Progenitor cell of endocrine pancreas (in vitro differentiated cells): ENCODE measurements at places on chromosomes 5 and 9. TPM values are rescaled to one million over a fixed set of nuclear protein-coding genes. Genes with fewer than 3 reads are reported as not detected.
A peak's percentile ranks its signal among the peaks of the same experiment; 100 is the strongest.

GRCh38 chr9:29214690-29215253 lies 1641.5 kb upstream of the C9orf72 start:
- DNase-seq: peak; percentile 15
- no peaks in the 10 kb centered on the region for H3K36me3 ChIP-seq
- H3K27me3 ChIP-seq: peaks cover 66% of the 10 kb centered on the region
- peak overlapping the region; percentile 94 for H3K4me3 ChIP-seq
- peaks cover 29% of the 10 kb centered on the region for H3K4me1 ChIP-seq
- peak overlapping the region; percentile 79 for H3K27ac ChIP-seq

DNA sequence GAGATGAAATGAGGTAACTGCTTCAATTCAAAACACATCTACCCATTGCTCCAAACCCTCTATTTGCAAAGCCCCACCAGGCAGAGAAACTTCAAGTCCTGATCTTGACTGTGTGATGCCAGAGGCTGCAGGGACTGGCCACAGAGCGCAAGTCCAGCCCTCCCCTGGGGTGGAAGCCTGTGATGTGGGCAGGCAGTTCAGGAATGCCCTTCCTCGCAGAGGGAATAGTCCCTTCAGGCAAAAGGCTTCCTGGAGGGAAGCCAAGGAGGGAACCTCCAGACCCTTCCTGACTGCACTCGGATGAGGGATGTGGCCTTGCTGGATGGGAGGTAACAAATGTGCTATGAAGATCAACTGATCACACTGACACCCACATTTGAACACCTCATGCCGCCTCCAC lies 131.2 kb downstream of the SLIT3 start:
- H3K36me3 ChIP-seq: no peaks in the 10 kb centered on the region
- peaks cover 2% of the 10 kb centered on the region for H3K4me1 ChIP-seq
- no peak for DNase-seq
- H3K27me3 ChIP-seq: peaks cover 3% of the 10 kb centered on the region

DNA sequence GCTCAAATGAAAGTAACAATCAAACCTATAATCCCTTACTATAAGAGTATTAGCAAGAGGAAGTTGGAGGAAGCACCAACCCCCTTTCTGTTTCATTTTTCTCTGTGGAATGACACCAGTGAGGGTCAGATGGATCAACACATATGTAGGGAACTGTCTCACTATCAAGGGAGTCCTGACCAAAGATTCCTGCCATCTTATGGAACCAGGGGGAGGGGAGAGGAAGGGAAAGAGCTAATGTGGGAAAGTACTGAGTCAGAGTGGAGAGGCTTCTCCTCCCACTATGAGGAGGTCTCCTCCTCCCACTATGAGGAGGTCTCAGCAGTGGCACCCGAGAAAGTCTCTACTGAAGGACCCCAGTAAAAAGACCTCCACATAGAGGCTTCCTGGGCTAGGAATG lies 73.3 kb upstream of the PCSK1 start:
- H3K27me3 ChIP-seq: peaks cover 3% of the 10 kb centered on the region
- H3K4me1 ChIP-seq: peaks cover 8% of the 10 kb centered on the region
- H3K36me3 ChIP-seq: no peaks in the 10 kb centered on the region

GRCh38 chr5:31783731-31784130 lies 144.8 kb downstream of the PDZD2 start:
- no peak for DNase-seq
- no peaks in the 10 kb centered on the region for H3K27me3 ChIP-seq
- no peaks in the 10 kb centered on the region for H3K36me3 ChIP-seq
- H3K27ac ChIP-seq: no peak overlapping the region
- no peak overlapping the region for H3K4me3 ChIP-seq

Gene CDX1
- total RNA-seq: 0.31 and 0.43 TPM in 2 replicates

Gene SEMA6A
- 89.9 and 105 TPM in 2 replicates for total RNA-seq

DNA sequence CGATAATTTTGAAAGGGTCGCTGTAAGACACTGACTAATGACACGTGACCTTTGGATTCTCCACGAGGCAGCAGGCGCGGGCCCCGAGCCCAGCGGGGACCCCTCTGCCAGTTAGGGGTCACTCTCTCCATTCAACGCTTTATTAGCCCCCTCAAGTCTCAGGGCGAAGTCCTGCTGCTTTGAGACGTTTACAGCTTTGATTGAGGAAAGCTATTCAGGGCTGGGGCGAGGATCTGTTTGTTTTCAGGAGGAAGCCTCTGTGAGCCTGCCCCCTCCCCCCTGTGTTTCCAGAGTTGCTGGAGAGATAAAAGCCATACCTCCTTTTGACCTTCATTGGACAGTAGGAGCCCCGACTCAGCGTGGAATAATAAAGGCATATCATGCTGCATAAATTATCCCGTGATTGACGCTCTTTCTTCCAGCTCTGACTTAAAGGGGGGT lies 31.4 kb upstream of the MSX2 start:
- peaks cover 49% of the 10 kb centered on the region for H3K27me3 ChIP-seq
- H3K4me1 ChIP-seq: peaks cover 36% of the 10 kb centered on the region
- H3K36me3 ChIP-seq: no peaks in the 10 kb centered on the region
- peak overlapping the region; percentile 57 for H3K4me3 ChIP-seq
- no peak overlapping the region for H3K27ac ChIP-seq

DNA sequence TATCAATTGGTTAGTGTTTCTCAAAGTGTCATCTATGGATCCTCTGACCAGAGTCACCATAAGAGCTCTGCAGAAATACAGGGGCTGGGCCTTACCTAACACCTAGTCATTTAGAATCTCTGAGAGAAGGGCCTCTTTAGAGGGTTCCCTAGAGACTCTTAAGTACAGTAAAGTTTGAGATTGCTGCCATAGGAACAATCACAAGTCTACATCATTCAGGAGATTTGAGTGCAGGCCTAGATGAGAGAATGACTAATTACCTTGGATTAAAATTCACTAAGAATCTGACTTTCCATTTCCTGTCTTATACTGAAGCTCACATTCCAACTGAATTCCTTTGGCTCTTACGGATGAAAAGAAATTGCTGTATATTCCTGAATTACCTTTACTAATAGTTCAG lies 182.1 kb upstream of the PTGER4 start:
- no peak overlapping the region for H3K4me3 ChIP-seq
- no peaks in the 10 kb centered on the region for H3K4me1 ChIP-seq
- no peaks in the 10 kb centered on the region for H3K36me3 ChIP-seq
- no peak for DNase-seq
- no peaks in the 10 kb centered on the region for H3K27me3 ChIP-seq
